ENCODE measurements at places on chromosomes 5 and 9.

DNA sequence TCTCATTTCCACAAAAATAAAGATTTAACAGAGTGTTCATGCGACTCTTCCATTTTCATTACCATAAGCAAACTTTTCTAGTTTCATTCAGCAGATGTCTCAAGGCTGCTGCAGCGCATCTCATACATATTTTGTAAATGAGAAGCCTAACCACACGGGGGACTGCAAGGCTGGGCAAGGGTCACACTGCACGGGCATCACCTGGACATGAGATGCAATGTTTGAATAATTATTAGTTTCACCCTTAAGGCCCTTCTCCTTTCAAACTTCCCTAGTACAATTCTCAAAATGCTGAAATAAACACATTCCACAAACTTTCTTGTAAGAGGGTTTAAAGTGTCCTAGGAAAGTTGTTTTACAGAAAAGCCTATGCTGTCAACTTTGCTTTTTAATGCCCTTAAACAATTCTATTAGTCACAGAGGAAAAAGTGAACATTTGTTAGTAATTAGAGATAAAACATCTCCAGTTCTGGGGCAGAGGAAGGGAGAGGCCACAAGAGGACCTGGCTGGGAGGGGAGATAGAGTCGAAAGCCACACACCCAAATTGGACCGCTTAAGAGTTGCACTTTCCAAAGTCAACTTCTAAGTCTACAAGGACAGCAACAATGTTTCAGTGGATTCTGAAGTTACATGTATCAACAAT is 1.3 kb downstream of the DENND1A start:
- no peak for DNase-seq

DNA sequence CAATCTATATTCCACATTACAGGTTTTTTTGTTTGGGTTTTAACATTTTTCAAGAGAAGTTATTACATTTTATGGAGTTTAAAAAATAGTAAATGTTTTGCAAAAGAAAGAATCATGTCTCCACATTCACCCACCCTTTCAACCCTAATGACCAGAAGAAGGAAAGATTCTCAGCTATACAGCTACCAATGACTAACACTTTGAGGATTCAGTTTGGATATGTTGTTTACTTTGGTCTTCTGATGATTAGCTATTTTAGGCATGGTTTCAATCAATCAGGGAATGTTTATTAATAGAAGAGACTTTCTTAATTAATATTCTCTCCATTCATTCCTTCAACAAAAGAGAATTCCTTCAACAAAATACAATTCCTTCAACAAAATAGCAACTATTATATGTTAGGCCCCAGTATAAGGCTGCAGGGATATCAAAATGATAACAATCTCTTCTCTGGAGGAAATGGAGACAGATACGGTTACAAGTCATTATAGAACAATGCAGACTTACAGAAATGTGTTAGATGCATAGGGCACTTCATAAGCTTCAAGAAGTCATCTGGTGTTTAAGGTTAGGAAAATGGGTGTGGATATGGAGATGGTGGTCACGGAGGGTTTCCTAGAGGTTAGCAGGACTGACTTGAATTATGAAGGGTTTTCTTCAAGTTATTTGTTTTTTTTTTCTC is 9.3 kb upstream of the NR3C1 start:
- DNase-seq = no peak

DNA sequence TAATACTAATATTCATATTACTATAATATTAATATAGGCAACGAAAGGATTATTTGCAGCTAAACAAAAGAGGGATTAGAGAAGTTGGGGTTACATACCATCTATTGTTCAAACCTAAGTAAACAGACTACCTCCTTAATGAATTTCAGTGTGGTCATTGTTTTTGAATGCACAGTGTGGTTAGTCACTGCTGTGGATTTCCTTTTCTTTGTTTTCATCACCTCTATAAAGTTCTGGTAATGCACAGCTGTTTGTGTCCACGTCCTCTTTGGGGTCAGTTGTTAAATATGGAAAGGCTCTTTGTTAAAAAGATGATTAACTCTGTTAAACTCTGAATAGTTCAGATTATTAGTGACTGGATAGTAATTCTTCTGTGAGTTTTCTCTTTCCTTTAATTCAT is 233.6 kb downstream of the MAST4 start:
- DNase-seq = no peak

DNA sequence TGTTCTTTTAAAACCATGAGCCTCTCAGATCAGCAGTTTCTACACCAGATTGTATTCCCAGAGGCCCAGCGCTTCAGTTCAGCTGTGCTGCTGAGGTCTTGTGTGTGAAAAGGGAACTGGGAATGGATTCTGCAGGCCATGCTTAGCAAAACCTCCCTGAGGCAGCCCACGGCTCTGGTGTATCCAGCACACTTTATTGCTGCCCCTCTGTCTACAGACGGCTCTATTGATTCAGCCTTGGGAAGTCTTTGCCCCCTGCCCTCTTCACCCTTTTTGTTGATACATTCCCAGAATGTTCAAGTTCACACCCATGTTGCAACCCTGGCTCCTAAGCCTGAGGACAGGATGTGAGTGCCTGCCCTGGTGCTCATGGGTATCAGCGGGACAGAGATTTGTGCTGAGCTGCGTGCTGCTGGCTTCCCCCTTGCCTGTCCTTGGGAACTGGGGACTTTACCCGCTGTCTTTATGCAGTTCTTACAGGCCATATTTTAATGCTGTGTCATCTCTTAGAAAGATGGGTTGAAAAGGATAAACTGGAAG is 37.3 kb downstream of the ARHGAP26 start:
- no peak for DNase-seq

- no peak for DNase-seq
Measured at GRCh38 chr9:137487454-137488326, 28.6 kb upstream of the NSMF start.

DNA sequence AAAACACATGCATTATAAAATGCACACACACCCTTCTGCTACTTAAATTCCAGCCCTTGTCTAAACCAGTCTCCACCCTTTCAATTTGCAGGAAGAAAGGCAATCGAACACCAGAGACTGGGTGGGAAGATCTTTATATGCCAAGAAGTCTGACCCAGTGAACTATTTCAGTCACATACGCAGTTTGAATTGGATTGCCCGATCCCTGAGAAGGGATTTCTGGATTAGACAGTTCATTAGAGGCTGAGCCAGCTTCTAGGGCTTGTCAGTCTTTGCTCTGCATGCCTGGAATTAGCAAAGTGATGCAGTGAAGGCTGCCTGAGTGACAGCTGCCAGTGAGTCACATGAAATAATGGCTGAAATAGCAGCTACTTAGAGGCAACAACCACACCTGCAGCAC is 159.9 kb downstream of the PPP2R2B start:
- no peak for DNase-seq

- no peak for DNase-seq
Measured at GRCh38 chr9:19186232-19186631, 44.3 kb upstream of the DENND4C start.

GRCh38 chr5:74340476-74340875 is 300.1 kb downstream of the ENC1 start:
- no peak for DNase-seq

GRCh38 chr9:98747476-98747875 is 38.7 kb upstream of the GABBR2 start:
- no peak for DNase-seq
